ENCODE measurements at places on chromosomes 16 and 17.

DNA sequence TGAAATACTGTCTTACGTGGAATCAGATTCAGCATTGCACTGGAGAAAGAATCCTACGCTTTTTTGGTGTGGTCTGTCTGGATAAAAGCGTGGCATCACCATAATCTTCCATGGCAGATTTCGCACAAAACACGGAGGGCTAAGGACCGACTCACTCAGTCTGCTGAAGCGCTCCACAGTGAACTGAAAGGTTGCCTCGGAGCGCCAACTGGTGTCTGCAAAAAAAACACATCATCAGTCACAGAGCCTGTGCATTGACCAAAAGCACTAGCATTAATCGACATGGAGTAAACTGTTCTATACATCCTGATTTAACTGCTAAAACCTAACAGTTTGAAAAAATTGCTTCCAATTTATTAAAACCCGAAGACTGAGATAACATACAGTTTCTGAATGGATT lies 40.5 kb downstream of the USP7 start:
- no peak for DNase-seq

GRCh38 chr16:48352648-48353390 lies 32.4 kb downstream of the SIAH1 start:
- no peak for DNase-seq

DNA sequence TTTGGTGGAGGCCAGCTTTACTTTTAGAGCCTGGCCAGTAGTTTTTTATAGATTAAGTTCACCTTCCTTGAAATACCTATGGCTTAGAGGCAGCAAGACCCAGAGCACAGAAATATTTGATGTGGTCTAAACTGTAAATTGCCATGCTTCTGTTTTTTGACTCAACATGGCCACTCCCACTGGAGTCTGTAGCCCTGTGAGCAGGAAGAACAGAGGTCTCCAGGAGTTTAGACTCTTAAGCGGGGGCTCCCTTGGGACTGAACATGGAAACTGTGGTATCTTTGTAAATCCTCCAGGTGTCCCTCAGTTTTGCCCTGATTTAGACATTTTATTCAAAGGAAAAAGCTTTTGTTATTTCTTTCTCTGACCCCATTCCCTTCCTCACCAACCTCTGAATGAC lies 145.6 kb downstream of the FTO start:
- DNase-seq, result no peak

- peak; percentile 67 for DNase-seq
Observed at GRCh38 chr17:39461926-39462569, 762 bp downstream of the CDK12 start.

- no peak for DNase-seq
Observed at GRCh38 chr16:7547736-7548135, 215.1 kb downstream of the RBFOX1 start.

DNA sequence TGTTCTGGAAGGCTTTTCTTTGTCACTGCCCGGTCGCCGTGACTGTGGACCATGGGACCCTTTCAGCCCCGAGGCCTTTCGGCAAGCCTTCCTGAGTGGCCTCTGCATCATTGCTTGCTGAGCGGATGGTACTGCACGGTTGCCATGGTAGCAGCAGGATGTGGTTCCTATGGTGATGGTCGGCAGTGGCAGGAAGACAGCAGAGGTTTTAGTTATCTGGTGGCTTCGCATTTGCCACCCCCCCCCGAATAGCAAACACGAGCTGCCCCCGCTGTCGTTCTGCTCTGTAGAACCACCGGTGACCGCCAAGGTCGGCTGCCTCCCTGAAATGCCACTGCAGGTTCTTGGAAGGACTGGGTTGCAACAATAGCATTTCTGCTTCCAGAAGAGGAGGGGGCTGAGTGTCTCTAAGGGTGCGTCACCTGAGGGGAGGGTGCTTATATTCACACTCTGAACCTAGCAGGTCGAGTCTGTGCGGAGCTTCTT lies 76.6 kb downstream of the CMIP start:
- DNase-seq, result no peak

DNA sequence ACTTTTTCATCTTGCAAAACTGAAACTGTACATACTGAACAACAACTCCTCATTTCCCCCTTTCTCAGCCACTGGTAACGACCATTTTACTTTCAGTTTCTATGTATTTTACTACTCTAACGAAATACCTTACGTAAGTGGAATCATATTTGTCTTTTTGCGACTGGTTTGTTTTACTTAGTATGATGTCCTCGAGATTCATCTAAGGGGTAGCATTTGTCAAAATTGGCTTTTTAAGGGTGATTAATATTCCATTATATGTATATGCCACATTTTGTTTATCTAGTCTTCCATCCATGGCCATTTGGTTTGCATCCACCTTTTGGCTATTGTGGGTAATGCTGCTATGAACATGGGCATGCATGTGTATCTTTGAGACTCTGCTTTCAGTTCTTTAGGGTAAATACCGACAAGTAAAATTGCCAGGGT lies 10.4 kb downstream of the KPNB1 start:
- no peak for DNase-seq

DNA sequence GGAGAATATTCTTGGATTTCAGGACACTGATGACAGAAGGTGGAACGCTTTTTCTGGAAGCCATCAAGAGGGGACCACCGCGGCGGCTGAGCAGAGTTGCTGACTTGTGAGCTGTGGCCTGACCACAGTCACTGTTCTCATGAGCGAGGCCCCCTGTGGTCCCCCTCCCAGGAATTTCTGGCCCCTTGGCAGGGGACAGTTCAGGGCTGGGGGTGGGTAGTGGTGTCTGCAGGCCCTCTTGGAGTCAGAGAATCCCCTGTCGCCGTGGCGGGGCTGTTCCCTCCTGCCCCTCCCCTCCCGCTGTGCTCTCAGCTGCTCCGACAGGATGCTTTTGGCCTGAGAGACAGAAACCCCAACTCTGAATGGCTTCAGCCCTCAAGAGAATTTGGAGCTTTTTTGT lies 292.0 kb downstream of the SEC14L1 start:
- DNase-seq, result no peak

GRCh38 chr16:46857368-46857945 lies 26.5 kb upstream of the C16orf87 start:
- DNase-seq, result no peak

GRCh38 chr17:42563543-42563942 lies 1.6 kb downstream of the COASY start:
- no peak for DNase-seq

DNA sequence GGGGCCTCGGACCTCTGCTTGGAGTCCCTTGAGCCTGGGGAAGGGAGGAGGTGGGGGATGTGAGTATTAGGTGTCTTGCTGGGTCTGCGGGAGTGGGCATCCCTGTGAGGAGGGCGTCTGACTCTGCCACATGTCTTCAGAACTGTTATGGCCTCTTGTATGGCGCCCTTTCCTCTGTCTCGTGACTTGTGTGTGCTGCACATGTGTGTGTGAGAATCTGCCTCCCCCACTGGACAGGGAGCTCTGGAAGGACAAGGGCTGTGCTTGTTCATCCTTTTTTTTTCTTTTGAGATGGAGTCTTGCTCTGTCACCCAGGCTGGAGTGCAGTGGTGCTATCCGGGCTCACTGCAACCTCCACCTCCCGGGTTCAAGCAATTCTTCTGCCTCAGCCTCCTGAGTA lies 33.4 kb downstream of the ARHGAP23 start:
- DNase-seq, result no peak

- no peak for DNase-seq
Observed at GRCh38 chr17:9226130-9226793, 205.0 kb downstream of the NTN1 start.

- DNase-seq, result no peak
Observed at GRCh38 chr17:70168044-70168976, 1.0 kb upstream of the KCNJ2 start.

DNA sequence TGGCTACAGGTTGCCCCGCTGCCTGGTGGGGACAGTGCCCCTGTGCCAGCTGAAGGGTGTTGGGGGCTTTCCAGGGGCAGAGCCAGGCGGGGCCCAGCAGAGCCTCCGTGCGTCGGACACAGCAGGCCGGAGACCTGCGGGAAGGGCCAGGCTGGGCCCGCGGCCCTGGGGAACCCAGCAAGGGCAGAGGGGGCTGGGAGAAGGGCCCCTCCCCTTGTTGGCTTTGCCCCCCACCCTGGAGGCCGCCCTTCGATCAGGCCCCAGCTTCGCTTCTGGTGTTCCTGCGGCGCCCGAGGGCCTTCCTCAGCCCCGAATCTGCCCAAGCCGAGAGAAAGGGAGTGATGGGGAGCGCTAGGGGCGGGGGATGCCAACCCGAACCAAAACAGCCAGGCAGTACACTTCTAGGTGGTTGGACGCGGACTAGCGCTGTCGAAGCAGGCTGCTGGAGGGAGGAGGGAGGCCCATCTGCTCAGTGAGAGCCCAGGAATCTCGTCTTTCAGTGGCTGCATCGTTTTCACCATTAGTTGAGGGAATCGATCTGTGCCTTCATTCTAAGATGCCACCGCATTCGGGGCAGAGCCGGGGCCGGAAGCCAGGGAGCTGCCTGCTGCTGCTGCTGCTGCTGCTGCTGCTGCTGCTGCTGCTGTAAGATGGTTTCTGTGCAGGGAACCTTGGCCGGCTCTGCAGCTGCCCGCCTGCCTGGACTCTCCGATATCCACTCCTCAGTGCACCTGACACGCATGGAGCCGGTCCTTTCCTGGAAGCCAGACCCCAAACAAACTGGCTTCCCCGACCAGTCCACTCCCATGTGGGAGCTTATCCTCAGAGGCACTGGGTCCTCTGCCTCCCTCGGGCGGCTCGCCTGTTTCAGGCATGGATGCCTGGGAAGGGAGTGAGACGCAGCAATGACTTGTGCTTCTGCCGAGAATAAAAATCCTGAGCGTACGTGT lies 1.7 kb downstream of the JPH3 start:
- no peak for DNase-seq

DNA sequence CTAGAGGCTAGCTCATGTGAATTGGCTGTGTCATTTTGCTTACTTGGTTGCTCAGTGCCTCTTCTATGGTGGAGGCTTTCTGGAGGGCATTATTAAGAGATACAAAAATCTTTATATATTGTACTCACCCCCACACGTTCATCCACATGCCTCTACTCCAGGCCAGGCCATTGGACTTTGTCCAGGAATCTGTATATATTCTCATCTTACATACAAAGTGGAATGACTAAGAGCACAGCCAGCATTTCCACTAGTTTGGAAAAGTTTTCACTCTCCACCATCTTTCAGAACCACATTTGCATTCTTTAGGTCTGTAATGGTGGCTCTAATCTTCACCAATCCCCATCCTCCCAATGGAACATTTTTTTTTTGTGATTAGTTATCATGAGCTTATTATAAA lies 4.8 kb upstream of the GLG1 start:
- DNase-seq, result no peak

DNA sequence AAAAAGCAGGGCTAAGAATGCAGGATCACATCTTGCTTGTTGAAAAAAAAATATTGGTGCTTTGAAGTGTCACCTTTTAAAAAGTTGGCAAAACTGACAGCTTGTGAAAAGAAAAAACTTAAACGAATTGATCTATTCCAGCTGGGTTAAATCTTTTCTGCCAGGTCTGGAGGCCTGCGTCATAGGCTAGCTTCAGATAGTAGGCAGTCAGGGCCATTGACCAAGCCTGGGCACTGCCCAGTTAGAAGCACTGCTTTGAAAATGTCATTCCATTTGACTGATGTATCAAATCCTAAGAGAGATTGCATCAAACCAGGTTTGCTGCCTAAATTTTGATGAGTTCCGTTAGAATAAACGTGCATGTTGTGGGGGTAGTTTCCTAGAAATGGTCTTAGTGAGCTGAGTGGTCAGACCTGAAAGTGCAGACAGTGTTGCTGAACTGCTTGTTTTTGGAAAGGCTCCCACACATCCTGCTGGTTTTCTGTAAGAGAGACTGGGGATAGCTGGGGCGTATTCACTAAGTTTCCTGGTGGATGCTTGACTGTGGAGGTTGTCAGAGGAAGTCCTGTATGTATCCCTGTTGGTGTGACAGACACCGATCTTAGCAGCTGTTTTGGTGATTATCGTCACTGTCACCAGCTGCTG lies 38.8 kb downstream of the NUP88 start:
- DNase-seq, result no peak

- DNase-seq, result no peak
Observed at GRCh38 chr17:68343976-68344375, 52.7 kb downstream of the ARSG start.

DNA sequence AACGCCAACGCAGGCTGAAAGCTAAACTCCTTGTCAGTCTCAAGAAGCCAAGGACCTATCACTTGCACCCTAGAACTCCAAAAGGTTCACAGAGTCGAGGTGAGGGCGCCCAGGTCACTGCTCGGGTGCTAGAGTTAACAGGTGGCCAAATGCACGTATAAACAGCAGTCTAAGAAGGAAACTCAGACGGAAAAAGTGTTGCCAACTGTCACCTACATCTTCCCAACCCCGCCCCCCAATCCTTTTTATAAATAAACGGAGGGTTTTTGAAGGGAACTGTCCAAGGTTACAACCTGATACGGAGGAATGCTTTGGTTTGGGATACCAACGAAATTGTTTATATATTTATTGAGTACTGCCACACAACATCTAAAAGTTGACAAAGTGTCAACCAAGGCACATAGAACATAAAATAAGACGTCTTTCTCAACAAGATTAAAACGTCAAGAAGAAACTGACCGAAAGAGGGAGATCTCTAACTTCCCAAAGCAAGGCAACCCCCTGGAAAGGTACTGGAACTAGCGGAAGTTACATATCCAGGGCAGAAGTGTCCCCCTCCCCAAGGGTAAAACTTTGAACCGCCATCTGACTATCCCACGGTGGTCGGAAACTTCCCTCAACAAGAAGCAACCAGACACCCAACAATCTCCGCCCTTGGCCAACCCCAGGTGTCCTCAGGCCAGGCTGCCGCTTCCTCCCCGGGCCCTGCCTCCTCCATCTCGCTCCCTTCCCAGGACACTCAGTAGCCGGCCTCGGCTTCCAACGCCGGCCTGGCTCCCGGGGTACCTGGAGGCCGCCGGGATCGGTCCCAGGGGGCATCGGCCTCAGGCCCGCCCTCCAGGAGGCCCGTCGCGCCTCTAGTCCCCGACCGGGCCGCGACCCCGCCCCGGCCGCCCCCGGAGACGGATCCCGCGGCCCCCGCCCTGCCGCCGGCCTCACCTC lies 982 bp downstream of the SPAG9 start:
- peak; percentile 54 for DNase-seq

DNA sequence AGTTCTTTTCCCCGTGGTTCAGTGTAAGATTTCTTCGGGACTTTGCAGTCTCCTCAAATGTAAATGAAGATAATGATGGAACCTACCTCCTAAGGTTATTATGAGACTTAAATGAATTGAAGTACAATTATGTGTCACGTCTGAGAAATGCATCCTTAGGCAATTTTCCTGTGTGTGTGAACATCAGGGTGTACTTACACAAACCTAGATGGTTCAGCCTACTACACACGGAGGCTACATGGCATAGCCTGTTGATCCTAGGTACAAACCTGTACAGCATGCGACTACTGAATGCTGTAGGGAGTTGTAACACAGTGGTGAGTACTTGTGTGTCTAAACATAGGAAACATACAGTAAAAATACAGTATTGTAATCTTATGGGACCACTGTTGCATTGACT lies 1.1 kb upstream of the FAM20A start:
- DNase-seq, result no peak

- DNase-seq, result no peak
Observed at GRCh38 chr17:82444284-82444893, 6.2 kb downstream of the CYBC1 start.

- DNase-seq, result no peak
Observed at GRCh38 chr17:16938031-16938430, 33.9 kb downstream of the TNFRSF13B start.

Data from amniotic stem cell (primary cell).